ENCODE measurements at places on chromosomes 2 and 18. TPM values are rescaled to one million over a fixed set of nuclear protein-coding genes. Genes with fewer than 3 reads are reported as not detected.

The INO80C gene
- total RNA-seq: 13.8 TPM

The MROH2A gene
- not detected for total RNA-seq

The HAAO gene
- not detected for total RNA-seq

The GNAL gene
- 0.51 TPM for total RNA-seq

The GNLY gene
- total RNA-seq: not detected

The SLC4A5 gene
- 0.25 TPM for total RNA-seq

The SFT2D3 gene
- 4.9 TPM for total RNA-seq

The ZBTB7C gene
- under 0.01 TPM for total RNA-seq

The IL36RN gene
- not detected for total RNA-seq

The INPP5D gene
- 29.4 TPM for total RNA-seq

The MDH1B gene
- total RNA-seq: 0.13 TPM

The RTP5 gene
- not detected for total RNA-seq

The FOXD4L1 gene
- total RNA-seq: not detected

The KLF7 gene
- 8.5 TPM for total RNA-seq

The CCDC85A gene
- total RNA-seq: 2.2 TPM

The EGR4 gene
- not detected for total RNA-seq

The CDH2 gene
- 1.8 TPM for total RNA-seq

The SPAG16 gene
- total RNA-seq: 8.1 TPM

The ANKRD29 gene
- 2.0 TPM for total RNA-seq

The SNORC gene
- total RNA-seq: 0.13 TPM

The TP53I3 gene
- 42.1 TPM for total RNA-seq

The DES gene
- total RNA-seq: not detected

The CCDC102B gene
- total RNA-seq: 34.0 TPM

The LBX2 gene
- total RNA-seq: 0.39 TPM

The SLC4A3 gene
- 0.13 TPM for total RNA-seq

Data from dermis microvascular lymphatic vessel endothelial cell (primary cell).